NCI-H2081 treated with DMSO at 0.1 percent for 48 hours (cell line): ENCODE measurements at places on chromosomes 7 and 10.

DNA sequence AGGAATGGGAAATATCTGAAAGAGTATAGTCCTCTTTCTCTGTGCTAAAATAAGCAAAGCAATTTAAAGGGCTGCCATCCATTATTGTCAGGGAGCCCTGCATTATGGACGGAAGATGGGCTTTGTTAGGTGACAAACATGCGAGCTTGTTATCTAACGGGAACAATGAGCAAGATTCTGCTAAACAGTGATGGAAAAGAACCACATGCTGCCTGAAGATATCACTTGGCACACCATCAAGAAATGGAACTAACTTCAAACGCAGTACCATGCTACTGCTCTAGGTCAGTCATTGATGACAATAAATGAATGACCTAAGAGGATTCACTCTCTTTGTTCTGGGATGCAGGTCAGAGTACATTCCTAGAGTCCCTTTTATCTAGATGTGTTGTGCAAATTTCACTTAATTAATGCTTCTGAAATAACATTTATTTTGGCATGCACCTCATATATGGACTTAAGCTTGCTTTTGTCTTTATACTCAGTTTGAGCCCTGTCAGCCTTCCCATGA, 175.7 kb upstream of the PTN start:
- DNase-seq, result no peak

GRCh38 chr7:44348300-44348699, 22.9 kb upstream of the CAMK2B start:
- DNase-seq, result no peak

DNA sequence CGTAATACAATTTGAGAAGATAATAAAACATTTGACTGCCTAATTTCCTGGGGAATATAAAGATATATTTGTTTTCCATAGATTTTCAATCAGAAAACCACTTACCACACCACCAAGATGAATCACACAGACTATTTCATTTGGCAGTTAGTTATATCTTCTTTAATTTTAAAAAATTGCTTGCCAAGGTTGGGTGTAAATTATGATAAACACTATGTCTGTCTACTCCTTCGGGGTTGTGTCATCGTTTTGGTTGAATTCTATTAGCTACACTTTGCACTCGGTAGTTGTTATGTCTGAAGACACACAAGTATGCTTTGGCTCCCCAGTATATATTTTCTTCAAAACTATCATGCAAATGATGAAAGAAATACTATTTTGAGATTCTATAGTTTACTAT, 594.8 kb upstream of the SEMA3D start:
- DNase-seq, result no peak

- DNase-seq, result no peak
Measured at GRCh38 chr10:132107949-132108877, 42.5 kb downstream of the JAKMIP3 start.

DNA sequence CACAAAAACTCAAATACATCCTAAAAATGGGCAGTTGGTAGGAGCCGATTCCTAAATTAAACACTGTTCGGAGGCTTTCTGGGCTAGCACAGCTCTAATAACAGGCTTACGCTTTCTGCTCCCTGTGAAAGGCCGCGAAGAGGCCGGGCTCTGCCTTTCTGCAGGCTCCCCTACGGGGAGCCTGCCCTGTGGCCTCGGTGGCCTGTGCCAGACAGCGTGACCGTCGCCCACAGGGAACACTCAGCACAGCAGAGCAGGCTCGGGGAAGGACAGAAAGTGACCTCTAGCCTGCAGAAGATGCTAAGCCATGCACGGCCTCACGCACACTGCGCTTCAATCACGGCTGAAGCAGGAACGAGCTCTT, 64.2 kb downstream of the DIP2C start:
- no peak for DNase-seq

DNA sequence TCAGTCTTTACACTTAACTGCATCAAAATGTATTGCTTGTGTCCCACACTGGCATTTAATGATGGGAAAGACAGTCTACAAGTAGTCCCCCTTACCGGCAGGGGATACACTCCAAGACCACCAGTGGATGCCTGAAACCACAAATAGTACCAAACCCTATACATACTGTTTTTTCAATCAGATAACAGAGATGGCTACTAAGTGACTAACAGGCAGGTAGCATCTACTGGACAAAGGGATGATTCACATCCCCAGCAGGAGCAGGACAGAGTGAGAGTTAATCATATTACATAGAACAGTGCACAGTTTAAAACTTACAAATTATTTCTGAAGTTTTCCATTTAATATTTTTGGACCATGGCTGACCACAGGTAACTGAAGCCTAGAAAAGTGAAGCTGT, 13.2 kb downstream of the TMEM243 start:
- no peak for DNase-seq

GRCh38 chr7:7125963-7126362, 56.4 kb upstream of the C1GALT1 start:
- no peak for DNase-seq

DNA sequence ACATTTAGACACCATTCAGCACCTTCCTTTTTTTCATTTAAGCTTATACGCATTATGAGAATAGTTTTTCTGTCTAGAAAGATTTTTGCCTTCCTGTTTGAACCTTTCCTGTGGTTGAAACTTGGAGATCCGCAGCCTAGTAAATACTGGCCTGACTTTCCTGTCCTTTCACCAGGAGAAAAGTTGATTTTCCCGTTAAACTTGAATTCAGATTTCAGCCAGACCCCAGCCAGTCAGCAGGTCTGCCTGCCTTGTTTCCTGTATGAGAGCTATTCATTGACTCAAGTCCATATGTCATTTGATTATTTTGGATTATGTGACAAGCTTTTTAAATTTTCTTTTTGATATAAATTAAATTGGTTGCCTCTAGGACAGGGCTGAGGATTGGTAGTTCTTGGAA, 71.5 kb downstream of the EVX1 start:
- no peak for DNase-seq

DNA sequence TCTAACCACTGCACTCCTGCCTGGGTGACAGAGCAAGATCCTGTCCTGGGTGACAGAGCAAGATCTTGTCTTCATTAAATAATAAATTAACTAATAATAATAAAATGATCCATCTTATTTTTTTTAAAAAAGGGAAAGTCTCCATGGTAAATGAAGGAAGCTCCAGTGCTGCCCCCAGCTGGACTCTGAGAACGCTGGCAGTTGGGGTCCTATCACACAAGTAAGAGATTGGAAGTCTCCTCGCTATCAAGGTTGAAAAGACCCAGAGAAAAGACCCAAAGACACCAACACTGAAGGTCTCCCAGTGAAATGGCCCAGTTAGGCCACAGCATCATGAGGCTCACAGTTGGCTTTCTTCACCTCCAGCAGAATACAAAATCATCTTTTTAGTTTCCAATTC, 13.8 kb upstream of the C10orf67 start:
- no peak for DNase-seq
